Uterus (tissue), 4 donors: ENCODE measurements at places on chromosomes 16 and 17. TPM values are rescaled to one million over a fixed set of nuclear protein-coding genes. Genes with fewer than 3 reads are reported as not detected.

Gene ITGB3
- total RNA-seq = 25.5 TPM

Gene SDR42E1
- 5.1 TPM for total RNA-seq

GRCh38 chr16:65463652-65464260, 341.9 kb upstream of the CDH11 start:
- H3K27ac ChIP-seq = no peak overlapping the region
- no peaks in the 10 kb centered on the region for H3K27me3 ChIP-seq
- no peaks in the 10 kb centered on the region for H3K4me1 ChIP-seq
- no peaks in the 10 kb centered on the region for H3K36me3 ChIP-seq

DNA sequence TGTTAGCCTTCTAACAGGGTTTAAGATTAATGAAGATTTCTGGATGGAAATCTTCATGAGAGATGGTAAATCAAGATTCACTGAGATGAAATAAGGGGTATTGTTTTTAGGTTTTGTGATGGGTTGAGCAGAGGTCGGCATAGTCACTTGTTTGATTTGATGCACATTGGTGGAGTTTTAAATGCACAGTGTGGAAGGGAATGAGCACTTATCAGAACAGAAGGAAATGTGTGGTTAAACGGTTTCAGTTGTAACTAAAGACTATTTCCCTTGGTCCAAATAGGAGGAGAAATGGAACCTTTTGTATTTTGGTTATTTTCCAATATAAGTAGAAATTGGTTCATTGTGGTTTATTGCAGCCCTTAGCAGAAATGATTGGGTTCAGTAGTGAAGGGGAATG, 34.1 kb downstream of the CBFB start:
- no peak overlapping the region for H3K27ac ChIP-seq
- H3K4me3 ChIP-seq = no peak overlapping the region
- no peaks in the 10 kb centered on the region for H3K27me3 ChIP-seq
- H3K36me3 ChIP-seq = no peaks in the 10 kb centered on the region

GRCh38 chr17:1010586-1010985, 13.7 kb downstream of the TIMM22 start:
- no peaks in the 10 kb centered on the region for H3K36me3 ChIP-seq
- H3K27ac ChIP-seq = no peak overlapping the region
- no peaks in the 10 kb centered on the region for H3K27me3 ChIP-seq
- DNase-seq = no peak
- H3K4me3 ChIP-seq = no peak overlapping the region
